ENCODE measurements at places on chromosomes 5 and 9.

GRCh38 chr5:126369995-126370731 is 53.0 kb upstream of the GRAMD2B start:
- no peak for DNase-seq

GRCh38 chr5:112270299-112271293 is 148.5 kb downstream of the EPB41L4A start:
- peak; percentile 22 for DNase-seq

- DNase-seq = no peak
These were observed 89.5 kb upstream of the TTC23L start for GRCh38 chr5:34749431-34749873.

DNA sequence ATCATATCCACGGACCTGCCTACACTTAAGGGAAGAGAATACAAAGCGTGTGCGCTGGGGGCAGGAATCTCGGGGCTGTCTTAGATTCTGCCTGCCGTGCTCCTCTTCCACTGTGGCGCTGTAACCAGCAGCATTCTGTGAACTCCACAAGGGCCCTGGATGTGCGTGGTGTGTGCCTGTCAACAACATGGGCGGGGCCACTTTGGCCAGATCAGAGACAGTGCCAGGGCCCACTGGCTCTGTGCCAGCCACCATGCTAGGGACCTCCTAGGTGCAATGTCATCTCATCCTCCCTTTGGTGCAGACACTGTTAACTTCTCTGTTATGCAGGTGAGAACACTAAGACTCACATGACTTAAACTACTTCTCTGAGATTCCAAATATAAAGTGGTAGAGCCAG is 113.7 kb downstream of the COL23A1 start:
- no peak for DNase-seq

- DNase-seq = no peak
These were observed 11.6 kb downstream of the CEMIP2 start for GRCh38 chr9:71756753-71757152.

DNA sequence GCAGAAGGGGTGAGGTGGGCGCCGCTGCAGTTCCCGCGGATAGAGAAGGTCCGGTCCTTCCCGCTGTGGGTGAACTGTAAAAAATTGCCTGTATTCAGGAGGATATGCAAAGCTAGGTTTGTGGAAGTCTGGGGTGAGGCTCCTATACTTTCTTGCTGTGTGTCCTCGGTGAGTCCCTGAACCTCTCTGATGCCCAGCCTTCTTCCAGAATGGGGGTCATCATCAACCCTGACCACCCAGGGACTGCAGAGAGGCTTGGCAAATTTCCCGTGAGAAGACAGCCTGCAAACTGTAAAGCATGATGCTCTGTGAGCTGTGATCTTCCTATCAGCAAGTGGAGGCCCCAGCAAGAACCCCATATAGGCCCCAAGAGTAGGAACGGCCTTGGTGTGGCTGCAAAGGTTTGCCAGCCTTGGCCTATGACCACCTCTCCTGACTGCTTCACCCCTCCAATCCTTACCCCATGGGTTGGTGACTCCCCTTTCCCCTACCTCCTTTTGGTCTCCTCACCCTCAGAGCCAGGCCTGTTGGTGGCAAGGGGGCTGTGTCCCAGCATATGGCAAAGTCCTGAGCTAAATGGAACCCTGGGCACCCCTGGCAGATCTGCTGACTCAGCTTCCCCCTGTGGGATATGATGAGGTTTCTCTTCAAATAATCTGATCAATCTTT is 760 bp downstream of the ALDH1B1 start:
- DNase-seq = no peak

GRCh38 chr9:130487500-130487899 is 42.7 kb downstream of the ASS1 start:
- DNase-seq = no peak

DNA sequence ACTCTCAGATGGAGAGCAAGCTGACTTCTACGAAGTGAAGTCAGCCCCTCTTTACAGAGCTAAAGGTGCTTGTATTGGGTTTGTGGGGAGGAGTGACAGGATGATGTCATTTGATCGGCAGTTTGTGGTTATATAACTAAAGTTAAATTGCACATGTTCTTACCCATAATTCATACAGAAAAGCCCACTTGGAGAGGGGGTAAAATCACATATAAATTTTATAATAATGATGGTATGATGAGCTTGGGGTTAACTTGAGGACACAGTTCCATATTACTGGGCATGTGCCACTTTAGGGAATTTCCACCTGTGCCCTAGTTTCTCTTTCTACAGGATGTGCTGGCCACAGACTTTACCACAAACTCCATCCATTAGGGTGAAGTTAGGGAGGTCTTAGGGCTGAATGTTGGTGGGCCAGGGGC is 1178.6 kb upstream of the CDH9 start:
- peak; percentile 6 for DNase-seq

- DNase-seq = no peak
These were observed 3.3 kb upstream of the IRX1 start for GRCh38 chr5:3592298-3592697.

- no peak for DNase-seq
These were observed 67.1 kb downstream of the RETREG1 start for GRCh38 chr5:16549491-16550206.

DNA sequence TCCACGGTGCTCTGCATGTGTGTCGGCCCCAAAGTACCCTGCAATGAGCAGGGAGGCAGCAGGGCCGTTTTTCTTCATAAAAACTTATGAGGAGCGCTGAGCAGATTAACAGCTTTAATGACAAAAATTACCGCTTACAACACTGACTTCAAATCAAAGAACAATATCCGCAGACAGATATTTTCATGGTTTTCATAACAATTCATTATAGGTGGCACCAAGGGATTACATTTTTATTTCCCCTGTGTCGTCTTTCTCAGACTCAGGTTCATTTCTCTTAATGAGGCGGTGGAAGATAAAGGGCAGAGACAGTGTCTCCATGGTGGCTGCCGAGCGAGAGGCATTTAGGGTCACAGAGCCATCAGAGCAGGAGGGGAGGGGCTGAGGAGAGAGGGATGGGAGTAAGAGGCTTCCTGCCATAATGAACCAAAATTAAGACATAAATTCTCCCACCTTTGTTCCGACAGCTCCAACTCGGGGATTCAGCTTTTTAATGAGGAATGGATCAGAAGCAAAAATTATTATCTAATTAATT is 240.7 kb upstream of the CLINT1 start:
- no peak for DNase-seq

- no peak for DNase-seq
These were observed 9.8 kb downstream of the SLC44A1 start for GRCh38 chr9:105254226-105254625.

DNA sequence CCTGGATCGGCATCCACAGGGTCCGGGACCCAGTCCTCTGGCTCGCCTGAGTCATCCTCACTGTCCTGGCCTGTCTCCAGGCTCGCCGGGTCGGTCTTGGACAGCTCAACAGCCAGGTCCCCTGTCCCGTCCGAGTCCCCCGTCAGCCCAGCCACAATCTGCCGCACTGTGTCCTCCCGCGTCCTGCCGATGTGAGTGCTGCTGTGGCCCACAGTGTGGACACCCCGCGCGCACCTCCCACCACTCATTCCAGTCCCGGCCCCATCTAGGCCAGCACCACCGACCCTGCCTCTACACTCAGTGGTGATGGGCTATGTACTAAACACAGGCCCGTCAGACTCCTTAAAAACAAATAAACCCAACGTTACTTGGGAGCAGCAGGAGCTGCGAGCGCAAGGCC is 6.7 kb downstream of the ANAPC2 start:
- DNase-seq = no peak

DNA sequence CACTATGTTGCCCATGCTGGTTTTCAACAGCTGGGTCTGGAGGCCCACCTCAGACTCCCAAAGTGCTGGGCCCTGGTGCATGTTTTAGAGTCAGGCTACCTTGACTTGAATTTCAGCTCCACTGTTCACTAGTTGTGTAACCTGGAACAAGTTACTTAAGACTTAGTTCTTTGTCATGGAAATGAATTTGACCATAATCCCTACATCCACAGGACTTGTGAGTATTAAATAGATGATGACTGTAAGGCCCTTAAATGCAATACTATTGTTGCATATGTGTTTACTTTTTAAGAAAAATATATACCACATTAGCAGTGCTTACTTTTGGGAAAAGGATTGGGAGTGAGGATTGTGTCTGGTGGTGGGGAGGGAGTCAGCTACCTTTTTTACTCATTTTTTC is 16.4 kb downstream of the PAIP2 start:
- DNase-seq = no peak

GRCh38 chr5:82073179-82073578 is 101.4 kb downstream of the ATG10 start:
- peak; percentile 59 for DNase-seq

GRCh38 chr5:179371121-179371510 is 25.9 kb upstream of the ADAMTS2 start:
- DNase-seq = no peak

GRCh38 chr9:117549444-117549843 is 134.6 kb upstream of the ASTN2 start:
- peak; percentile 59 for DNase-seq

- DNase-seq = no peak
These were observed 34.9 kb downstream of the YTHDC2 start for GRCh38 chr5:113548396-113548795.

- DNase-seq = peak; percentile 51
These were observed 56.2 kb upstream of the LPAR1 start for GRCh38 chr9:111094433-111094924.

- DNase-seq = peak; percentile 49
These were observed 324.0 kb downstream of the NDUFS4 start for GRCh38 chr5:53884417-53884816.

GRCh38 chr5:106417163-106417562 is 1253.6 kb downstream of the EFNA5 start:
- DNase-seq = no peak

DNA sequence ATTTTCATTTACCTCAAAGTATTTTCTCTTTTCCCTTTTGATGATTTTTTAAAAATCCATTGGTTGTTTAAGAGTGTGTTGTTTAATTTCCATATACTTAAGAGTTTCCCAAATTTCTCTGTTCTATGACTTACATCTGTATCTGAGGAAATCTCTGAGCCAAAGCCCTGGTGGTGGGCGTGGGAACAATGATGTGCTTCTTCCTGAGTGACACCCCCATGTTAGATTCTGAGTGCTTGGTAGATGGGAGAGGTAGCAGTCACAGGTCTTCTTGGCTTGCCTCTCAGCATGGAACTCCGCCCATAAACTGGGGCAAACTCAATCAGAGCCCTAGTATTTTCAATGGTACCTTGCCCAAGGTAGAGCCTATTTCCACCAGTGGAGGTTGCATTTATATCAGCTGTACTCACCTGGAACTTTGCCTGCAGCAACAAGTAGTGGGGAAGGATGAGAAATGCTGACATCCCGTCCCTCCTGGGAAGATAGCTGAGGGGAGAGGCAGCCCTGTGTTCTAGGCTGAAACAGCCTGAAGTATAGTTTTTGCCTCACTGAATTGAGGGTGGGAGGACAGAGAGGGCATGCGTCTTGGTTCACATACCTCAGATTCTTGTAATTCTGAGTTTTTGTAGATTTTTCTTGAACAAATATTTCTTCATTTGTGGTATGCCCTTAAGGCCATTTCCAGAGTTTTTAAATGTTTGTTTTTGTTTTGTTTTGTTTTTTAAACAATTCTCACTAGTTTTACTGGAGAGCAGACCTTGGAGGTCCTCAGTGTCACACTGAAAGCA is 26.4 kb downstream of the C9orf43 start:
- DNase-seq = no peak

GRCh38 chr5:132673488-132673887 is 301 bp upstream of the IL4 start:
- DNase-seq = no peak

GRCh38 chr9:116073826-116074225 is 79.8 kb upstream of the PAPPA start:
- DNase-seq = peak; percentile 94

DNA sequence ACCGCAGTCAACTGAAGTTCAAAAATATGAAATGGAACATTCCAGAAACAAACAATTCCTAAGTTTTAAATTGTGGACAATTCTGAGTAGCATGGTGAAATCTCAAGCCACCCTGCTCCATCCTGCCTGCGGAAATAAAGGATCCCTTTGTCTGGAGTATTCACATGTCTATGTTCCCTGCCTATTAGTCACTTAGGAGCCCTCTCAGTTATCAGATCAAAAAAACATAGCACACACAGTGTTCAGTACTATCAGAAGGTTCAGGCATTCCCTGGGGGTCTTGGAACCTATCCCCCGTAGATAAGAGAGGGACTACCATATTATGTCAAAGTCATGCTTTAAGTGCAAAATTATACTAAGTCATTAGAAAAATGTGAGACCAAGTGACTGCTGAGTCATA is 300.8 kb downstream of the SEMA5A start:
- DNase-seq = peak; percentile 14

DNA sequence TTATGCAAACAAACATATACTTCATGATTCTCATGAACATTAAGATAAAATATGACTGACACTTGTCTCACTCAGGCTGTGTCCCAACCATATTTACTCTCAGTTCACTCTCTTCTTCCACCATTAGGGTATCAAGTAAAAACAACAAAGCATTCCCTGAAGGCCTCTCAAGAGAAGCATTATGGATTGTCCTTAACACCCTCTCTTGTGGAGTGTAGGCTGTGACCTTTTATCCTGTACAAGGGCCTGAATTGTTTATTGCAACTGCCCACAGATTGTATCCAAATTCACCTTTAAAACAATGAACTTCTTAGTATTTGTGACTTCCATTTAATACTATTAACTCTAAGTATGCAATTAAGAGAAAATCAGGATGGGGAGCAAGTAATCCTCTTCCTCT is 78.1 kb downstream of the RICTOR start:
- no peak for DNase-seq

- DNase-seq = no peak
These were observed 219.0 kb downstream of the BNC2 start for GRCh38 chr9:16651446-16651964.

- DNase-seq = peak; percentile 28
These were observed at the start of gene DRD1 for GRCh38 chr5:175444060-175444904. Gene DRD1, minus strand, starts transcription at chr5:175444182. Its CDS starts 1,083 bp downstream, at chr5:175443099.

DNA sequence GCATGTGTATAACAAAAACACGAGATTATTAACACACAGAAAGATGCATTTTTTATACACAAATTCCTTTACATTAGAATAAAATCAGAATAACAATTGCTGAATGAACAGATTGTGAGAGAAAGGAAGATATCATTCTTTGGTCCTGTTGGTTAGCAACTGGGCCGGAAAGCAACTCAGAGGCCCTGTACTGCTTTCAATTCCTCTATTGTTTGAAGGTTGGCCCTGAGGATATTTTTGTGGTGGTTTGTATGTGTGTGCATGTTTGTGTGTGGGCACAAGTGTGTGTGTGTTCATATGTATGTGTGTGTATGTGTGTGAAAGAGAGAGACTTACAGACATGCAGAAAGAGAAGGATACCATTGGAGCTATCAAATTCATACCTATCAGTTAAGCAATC is 356.8 kb upstream of the DMAC1 start:
- DNase-seq = no peak

DNA sequence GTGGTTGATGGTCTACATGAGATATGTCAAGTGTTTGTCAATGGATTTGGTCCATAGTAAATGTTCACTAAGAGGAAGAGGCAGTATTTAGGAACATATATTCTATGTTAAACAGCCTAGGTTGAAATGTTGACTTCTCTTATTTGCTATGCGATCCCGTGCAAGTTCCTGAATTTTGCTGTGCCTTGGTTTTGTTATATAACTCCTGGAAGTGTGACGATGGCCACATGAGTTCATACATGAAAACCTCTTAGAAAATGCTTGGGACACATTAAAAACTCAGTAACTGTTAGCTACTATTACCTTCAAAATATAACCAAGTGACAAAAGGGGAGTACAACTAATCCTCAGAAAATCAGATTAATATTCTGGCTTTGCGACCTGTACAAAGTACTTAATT is 21.9 kb upstream of the FBXW2 start:
- no peak for DNase-seq

All from myocyte (in vitro differentiated cells).